ENCODE measurements at places on chromosomes 5 and 9.

DNA sequence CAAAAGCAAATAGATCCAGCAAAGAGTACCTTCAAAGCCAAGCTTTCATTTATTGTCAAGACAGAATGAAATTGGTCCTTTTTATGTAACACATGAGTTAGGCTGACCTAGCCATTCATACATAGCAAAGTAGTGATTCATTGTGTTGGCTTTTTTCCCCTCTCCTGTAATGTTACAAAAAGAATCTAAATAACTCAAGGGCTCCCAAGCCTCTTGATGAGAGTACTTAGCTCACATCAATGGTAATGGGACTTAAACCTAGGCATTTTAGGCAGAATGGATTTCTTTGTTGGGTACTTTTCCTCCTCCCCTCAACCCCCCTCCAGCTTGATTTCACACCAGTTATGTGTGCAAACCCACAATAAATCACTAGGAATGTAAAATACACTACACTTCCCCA is 123.7 kb downstream of the EBF1 start:
- DNase-seq = peak; percentile 39

GRCh38 chr5:168014433-168015123 is 276.9 kb upstream of the WWC1 start:
- no peak for DNase-seq

DNA sequence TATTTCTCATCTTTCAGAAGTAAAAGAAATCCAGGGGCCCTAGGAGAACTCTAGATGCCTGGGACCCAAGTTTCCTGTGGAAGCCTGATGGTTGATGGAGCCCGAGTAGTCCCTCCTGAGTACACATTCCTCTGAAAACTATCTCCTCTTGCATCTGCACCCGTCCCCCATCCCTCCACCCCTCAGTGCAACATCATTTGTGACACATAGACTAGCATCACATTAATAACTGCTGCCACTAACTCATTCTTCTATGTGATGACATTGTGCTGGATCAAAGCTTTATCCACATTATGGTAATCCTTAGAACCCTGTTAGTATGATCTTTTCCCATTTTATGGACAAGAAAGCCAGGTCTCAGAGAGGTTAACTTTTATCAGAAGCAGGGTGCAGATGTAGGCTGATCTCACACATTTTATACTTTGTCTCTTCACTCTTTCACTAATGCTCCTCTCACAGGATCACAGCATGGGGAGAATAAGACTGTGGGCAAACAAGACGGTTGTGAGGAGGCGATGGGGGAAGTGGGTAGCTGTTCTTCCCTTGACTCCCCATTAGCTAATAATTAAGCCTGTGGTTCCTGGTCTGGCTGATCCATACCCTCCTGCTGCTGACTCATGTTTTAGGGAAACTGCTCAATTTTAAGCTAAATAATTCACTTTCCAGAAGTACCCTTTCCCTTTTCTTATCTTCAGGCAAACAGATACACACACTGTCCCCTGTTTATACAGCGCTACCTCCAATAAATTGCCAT is 3.9 kb upstream of the HK3 start:
- no peak for DNase-seq

GRCh38 chr5:133196441-133197085 is 144.8 kb downstream of the HSPA4 start:
- no peak for DNase-seq

DNA sequence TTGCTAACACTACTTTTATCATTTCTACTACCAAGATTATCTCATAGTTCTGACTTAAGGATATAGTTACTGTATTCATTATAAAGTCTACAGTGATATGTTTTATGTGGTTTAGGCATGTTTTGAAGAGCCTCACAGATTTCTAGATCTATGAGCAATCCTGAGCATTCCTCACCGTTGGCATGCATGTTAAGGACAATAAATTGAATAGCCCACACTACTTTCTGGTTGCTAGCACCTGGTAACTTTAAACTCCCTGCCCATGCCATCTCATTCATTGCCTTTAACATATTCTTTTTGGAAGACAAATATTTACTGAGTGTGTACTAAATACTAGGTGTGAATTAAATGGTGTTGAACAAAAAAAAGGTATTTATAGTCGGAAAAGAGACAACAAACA is 868.1 kb upstream of the CDH9 start:
- DNase-seq = no peak

GRCh38 chr5:100761192-100761591 is 141.9 kb downstream of the ST8SIA4 start:
- no peak for DNase-seq

GRCh38 chr5:158979749-158980521 is 119.8 kb downstream of the EBF1 start:
- DNase-seq = peak; percentile 67

DNA sequence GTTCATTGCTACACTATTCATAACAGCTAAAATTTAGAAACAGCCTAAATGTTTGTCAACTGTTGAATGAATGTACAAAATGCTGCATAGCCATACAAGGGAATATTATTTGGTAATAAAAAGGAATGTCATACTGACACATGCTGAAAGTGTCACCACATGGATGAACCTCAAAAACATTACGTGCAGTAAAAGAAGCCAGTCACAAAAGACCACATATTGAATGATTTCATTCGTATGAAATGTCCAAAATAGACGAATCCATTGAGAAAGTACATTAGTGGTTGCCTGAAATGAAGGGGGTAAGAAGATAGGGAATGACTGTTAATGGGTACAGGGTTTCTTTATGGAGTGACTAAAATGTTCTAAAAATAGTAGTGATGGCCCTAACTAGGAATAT is 11.6 kb upstream of the ECM2 start:
- no peak for DNase-seq

All from NCI-H446 treated with DMSO at 0.1 percent for 48 hours (cell line).